ENCODE measurements at places on chromosomes 5 and 9.

- no peak for ATAC-seq
These were observed 59.0 kb downstream of the CWC27 start for GRCh38 chr5:64827703-64828102.

- no peak for ATAC-seq
These were observed 54.7 kb downstream of the DPYSL3 start for GRCh38 chr5:147454996-147455677.

DNA sequence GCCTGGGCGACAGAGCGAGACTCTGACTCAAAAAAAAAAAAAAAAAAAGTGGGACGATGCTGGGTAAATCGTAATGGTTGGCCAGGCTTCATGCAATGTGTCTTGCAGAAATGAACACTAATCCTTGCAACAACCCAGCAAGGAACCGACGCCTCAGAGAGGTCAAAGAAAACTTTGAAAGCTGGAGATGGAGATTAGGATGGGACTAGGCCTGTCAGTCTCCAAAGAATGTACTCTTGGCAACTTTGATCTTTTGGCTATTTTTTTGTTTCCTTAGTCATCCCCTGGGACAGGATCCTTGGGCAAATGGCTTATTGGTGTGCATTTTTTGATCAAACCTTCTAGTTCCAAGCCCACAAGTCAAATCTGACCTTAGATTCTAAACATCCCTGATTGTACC lies 10.6 kb upstream of the PWWP2A start:
- no peak for ATAC-seq

- peak; percentile 49 for ATAC-seq
These were observed 39.2 kb upstream of the NEK6 start for GRCh38 chr9:124218438-124218982.

DNA sequence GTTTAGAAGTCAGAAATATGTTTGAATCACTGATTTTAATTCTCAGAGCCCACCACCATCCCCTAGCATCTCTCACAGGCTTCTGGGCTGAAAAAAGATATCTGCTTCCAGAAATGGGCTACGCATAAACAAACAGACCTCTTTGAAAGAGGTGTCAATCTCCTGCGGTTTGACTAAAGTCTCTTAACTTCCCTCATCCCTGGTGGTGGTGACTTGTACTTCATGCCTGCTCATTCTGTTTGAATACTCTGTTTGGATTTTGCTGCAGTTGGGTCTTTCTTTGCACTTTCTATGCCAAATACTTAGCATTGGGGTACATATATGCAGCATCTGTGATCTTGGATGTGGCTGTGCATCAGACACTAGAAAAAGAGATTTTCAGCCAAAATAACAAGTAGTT lies 157.2 kb upstream of the ATP10B start:
- no peak for ATAC-seq

GRCh38 chr9:89021154-89021803 lies 30.0 kb downstream of the S1PR3 start:
- ATAC-seq, result no peak

DNA sequence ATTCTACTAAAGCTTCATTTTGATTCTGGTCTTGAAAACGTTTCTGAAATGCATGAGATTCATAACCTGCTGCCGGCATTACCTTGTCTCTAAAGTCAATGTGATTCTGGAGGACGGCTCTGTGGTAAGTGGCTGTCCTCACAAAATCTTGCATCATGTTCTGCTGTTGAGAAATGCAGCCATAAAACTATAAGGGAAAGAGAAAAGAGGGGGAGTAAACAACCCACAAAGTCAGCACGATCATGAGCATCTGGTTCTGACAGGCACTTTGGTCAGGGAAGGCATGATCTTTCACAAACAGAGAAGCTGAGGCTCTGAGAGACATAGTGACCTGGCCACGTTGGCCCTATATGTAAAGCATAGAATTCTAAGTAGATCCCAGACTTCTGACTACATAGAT lies 168.9 kb upstream of the PUM3 start:
- no peak for ATAC-seq

GRCh38 chr9:74528207-74528606 lies 31.1 kb downstream of the RORB start:
- no peak for ATAC-seq

- no peak for ATAC-seq
These were observed 4.9 kb downstream of the DDX4 start for GRCh38 chr5:55742778-55743177.

GRCh38 chr5:140324617-140325241 lies 21.7 kb downstream of the HBEGF start:
- ATAC-seq, result no peak

DNA sequence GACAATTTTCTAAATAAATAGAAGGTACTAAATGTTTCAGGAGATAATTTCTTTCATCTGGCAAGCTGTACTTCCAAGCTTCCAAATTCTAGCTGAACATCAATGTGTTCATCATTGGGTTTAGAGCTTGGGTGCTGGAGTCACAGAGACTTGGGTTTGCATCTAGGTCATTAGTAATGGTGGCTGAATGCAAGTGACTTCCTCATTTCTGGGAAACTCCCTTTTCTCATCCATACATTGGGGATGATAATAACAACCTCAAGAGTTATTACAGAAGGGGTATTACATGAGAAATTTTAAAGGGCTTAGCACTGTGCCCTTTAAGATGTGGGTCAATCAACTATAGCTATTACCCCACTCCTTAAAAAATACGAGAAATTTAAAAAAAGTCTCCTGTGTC lies 41.1 kb upstream of the KLF4 start:
- ATAC-seq, result no peak

- ATAC-seq, result peak; percentile 10
These were observed 885 bp downstream of the RNF44 start for GRCh38 chr5:176536132-176536901.

DNA sequence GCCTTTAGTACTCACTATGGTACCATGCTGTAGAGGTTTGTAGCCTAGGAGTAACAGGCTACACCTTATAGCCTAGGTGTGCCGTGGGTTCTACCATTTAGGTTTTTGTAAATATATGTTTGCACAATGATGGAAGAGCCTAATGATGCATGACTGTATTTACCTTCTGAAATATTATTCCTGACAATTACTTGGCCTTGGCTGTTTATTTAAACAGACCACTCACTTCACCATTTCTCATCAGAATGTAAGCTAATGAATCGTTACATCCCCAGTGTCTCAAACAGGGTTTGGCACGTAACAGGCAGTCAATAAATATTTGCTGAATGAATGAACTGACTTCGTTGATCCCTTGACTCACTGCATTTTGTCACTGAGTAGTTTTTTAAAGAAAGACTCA lies 93.1 kb downstream of the MED27 start:
- no peak for ATAC-seq

GRCh38 chr5:95892784-95893354 lies 68.8 kb downstream of the ELL2 start:
- peak; percentile 48 for ATAC-seq

- no peak for ATAC-seq
These were observed 20.6 kb downstream of the CCNH start for GRCh38 chr5:87392170-87392569.

- ATAC-seq, result no peak
These were observed 134.2 kb upstream of the MARCHF11 start for GRCh38 chr5:16313761-16314160.

DNA sequence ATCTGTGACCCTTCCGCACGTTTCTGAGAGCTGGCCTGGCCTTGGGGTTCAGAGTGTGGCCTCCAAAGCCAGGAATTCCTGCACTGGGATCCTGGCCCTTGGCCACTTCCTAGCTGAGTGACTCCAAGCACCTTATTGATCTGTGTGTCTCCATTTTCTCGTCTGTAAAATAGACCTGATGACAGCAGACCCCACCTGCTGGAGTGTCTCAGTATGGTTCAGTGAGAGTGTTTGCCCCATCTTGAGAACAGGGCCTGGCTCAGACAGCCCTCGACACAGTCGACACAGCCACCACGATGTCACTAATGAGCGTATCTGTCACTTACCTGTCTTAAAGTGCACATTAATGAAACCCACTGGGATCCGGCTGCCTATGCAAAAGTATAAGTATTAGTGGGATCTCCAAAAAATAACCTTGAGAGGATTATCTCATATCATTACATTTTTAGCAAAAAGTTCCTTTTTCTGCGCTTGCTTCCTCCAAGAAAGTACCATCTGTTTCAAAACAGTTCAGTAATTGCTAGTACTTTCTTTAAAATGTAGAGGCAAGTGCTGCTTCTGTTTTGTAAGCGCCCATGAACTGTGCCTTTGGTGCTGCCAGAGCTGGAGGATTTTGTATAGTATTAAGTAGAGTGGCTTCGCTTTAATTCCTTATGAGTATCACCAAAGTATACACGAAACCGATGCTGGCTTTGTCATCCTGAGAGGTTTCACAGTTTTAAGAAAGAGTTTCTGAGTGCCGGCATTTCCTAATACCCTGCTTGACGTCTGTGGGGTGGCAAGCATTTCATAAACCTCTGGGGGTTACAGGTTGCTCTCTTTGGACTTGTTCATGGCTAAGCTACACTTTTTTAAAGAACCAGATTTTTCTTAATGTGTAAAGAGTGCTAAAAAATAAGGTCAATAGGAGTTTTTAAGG lies 31.7 kb downstream of the UBE2QL1 start:
- no peak for ATAC-seq

GRCh38 chr9:135165756-135166519 lies 78.5 kb downstream of the OLFM1 start:
- no peak for ATAC-seq

GRCh38 chr9:122374885-122375420 lies 4.1 kb downstream of the PTGS1 start:
- no peak for ATAC-seq

DNA sequence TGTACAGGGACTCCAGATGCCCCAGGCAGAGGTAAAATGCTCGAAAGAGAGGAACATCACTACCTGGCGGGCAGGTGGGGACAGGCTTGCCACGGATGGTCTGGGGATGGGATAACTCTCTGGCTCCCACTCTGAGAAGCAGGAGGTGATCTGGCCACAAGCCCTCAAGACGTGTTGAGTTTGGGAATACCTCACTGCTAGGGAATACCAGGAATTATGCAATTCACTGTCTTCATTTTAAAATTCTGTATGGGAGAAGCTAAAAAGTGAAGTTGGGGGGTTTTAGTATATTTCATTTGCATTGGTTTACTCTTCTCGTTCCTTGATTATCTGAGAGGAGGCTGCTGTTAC lies 510.4 kb downstream of the CCDC171 start:
- no peak for ATAC-seq

GRCh38 chr9:135851748-135852147 lies 55.6 kb downstream of the CAMSAP1 start:
- no peak for ATAC-seq

DNA sequence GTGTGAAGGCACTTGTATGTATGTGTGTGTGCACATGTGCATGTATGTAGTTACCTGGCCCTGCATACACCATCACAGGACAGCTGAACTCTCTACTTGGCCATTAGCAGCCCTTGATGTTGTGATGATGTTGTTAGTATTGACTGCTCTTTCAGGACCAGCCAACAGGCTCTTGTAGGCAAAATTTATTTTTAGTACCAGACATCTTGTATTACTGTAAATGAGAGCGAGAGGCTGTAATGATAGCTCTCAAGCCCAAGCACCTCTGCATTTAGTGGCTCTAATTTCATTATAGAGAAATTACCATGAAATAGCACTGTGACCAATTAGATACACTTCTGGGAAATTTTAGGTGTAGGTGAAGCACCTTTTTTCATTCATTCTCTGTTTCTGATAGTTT lies 158.0 kb downstream of the SMARCA2 start:
- no peak for ATAC-seq

DNA sequence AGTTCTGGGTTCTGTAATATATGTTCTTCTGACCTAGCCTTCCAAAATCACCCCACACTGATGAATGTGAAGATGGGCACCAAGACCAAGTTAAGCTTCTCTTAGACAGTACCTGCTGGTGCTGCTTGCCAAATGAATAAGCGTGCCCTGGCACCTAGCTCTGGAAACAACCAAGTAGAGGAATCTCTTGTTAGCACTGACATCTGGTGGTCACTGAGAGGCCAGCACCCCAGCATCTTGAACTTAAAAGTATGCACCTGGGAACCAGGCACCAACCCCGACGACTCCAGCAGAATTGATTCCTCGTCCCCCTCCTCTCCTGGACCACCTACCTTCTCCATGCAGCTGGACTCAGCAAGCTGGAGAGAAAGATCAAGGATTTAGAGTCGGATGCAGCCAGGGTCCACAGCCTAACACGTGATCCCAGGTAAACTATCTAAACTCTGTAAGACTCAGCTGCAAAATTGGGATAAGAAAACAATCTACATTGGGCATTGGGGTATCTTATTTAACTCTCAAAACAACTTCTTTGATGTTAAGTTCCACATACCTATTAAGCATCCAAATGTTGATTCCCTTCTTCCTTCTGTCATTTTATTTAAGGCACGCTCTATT lies 89.8 kb downstream of the SLC1A3 start:
- peak; percentile 64 for ATAC-seq

DNA sequence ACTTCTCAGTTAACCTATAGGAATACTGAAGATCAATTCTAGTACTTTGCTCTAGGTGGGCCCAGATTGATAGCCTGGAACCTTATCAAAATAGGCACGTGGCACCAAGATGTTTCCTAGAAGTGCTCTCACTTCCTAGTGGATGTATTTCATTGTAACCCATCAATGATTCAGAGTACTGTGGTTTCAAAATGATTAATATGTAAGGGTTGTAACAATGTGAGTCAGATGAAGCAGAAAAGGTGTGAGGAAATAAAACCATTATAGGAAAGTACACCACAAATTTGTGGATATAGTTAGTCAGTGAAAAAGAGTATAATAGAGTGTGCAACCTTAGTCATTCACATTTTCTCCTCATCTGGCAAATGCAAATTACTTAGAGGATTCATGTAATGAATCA lies 177.3 kb upstream of the FST start:
- peak; percentile 96 for ATAC-seq

- ATAC-seq, result no peak
These were observed 37.1 kb upstream of the RAPGEF6 start for GRCh38 chr5:131671994-131672655.

- ATAC-seq, result no peak
These were observed 203.3 kb upstream of the CDH9 start for GRCh38 chr5:27241564-27242257.

GRCh38 chr9:134944351-134944802 lies 26.7 kb upstream of the FCN1 start:
- no peak for ATAC-seq

DNA sequence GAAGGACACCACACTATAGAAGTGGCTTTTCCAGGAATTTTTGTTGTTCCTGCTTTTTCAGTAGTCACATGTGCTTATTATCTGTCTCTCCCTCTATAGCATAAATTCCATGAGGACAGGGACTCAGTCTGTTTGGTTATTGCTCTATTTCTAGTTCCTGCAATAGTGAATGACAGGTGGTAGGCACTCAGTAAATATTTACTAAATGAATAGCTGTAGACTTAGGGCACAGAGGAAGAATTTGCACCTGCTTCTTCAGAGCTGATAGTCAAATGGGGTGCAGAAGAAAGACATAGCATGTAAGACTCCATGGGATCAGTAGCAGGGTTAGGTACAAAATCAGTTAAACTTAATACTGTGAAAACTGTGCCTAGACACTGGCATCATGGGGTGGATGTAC lies 580.2 kb downstream of the CCDC171 start:
- ATAC-seq, result no peak

DNA sequence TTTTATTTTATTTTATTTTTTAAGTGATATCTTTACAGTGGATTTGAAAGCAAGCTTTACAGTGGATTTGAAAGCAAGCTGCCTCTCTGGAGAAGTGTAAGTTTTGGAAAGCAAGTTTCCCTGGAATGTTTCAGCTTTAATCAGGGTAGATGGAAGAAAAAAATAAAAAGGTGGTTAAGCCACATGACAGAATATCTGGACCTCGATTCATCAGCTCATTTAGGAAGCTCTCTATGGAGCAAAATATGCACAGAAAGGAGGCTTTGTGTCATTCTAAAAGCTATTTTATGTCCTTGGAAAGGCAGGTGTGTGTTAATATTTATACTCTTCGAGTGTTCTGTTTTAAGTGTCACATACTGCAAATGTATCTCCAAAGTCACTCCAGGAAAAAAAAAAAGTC lies 409.2 kb upstream of the KLF4 start:
- no peak for ATAC-seq

GRCh38 chr9:127316586-127317323 lies 52.2 kb downstream of the GARNL3 start:
- peak; percentile 97 for ATAC-seq

Data from activated T-helper 17 cell treated with anti-CD3 and anti-CD28 coated beads, Interleukin-2, amount 50 U/mL, for 72 hours (primary cell).